NCI-H187 treated with DMSO at 0.1 percent for 48 hours (cell line): ENCODE measurements at places on chromosomes 13 and 19.

DNA sequence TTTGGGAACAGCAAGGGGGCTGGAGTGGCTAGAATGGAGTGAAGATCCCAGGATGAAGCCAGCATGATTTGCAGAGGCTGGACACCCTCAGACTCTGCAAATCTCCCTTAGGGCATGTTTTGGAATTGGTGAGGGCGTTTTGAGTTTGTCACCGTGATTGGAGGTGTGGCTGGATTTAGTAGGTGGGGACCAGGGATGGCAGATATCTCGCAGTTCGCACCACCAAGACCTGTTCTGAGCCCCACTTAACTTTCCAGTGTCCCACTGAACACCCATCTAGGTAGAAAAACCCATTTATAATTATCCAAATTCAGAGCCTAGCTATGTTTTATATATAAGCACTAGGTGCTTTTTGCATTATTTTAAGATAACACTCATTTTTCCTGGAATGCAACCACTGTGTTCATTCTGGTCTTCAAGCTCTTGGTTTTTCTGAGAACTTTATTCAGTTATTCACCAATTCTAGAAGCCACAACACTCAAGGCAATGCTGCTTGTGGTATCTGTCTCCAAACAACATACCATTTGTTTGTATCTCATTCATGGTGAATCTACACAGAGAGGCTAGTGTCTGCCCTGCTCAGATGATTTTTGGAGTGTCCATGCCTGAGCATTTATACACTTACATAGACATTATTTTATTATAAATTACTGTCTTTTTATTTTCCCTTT, 3.0 kb upstream of the NANOS2 start:
- DNase-seq, result no peak

GRCh38 chr19:23547156-23547555, 139.9 kb downstream of the ZNF675 start:
- DNase-seq, result no peak

DNA sequence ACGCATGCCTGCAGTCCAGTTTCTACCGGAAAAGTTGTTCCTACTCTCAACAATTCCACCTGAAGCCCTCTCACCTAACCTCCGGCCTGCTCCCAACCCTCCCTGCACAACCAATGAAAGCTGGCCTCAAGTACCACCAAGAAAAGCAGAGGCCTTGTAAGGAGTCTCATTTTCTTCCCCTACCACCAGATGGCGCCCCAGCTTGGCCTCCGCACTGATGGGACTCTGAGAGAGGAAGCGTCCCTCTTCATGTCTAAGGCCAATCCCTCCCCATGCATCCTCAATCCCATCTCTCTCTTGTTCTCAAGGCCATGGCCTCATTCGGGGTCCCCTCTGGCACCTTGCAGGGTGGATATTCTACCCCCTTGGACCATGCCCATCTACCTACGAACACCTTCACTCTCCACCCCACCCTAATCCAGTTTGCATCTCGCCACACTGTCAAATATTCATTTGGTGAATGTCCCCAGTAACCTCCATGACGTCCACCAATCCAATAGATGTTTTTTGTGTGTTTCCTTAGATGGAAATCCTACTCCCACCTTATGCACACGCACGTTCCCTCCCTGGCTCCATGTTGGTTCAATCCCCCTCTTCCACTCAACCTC, 412.8 kb downstream of the ZNF536 start:
- no peak for DNase-seq

- DNase-seq, result no peak
These were observed 16.1 kb upstream of the SIGLEC6 start for GRCh38 chr19:51547397-51548212.

DNA sequence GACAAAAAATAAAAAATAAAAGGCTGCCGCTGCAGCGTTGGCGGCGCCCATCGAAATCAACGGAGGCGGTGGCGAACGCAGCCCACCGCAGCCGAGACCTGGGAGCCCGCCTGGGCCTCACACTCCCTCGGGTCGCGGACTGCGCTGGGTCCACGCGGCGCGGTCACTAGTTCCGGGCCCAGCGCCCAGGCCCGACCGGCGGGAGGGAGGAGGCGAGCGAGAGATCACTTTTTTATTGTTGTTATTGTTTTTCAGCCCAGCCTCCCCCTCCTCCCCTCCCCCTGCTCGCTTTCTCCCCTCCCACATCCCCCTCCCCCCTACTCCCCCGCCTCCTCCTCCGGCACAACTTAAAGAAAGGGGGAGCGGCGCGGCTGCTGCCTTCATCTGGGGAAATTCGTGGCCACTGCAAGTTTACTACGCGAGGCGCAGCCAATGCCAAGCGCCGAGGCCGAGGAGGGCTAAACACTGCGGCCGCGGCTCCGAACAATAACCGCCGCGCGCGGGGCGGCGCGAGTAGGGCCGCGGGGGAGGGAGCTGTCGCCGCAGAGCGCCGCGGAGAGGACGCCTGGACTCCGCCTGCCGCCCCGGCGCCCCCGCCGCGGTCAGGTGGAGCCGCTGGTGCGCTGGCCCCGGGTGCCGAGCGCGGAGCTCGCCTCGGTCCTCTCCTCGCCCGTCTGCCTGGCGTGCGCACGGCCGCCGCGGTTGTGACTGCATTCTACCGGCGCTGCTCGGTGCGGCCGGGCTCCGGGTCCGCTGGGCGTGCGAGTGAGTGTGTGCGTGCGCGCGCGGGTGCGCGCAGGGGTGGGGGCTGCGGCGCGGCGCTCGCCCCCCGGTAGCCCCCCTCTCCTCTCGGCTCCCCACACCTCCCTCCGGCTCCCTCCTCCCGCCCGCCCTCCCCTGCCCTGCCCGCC, 505 bp upstream of the ZIC2 start:
- DNase-seq, result peak; percentile 72

DNA sequence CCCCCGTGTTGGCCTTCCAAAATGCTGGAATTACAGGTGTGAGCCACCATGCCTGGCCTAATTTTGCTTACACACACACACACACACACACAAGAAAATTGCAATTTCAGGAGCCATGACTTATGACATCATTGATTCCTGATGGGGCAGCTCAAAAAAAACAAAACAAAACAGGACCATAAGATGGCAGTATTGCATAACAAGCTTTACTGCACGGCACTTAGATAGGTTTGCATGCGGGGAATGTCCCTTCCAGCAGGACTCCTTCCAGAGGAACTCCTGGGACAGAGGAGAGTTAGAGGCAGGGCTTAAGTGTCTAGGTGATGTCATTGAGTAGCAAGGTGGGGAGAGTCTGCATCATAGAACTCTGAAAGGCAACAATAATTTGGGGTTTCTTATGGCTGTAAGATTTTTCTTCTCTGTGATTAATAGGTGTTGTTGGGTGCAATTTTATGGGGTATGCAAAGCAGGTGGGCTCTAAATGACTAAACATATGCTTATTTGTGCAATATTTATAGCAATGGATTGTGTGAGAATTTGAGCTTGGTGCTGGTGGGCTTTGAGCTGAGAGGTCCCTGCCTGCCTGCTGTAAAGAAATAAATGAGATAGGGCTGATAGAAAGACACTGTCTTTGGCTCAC, 9.0 kb upstream of the ACSBG2 start:
- DNase-seq, result no peak

DNA sequence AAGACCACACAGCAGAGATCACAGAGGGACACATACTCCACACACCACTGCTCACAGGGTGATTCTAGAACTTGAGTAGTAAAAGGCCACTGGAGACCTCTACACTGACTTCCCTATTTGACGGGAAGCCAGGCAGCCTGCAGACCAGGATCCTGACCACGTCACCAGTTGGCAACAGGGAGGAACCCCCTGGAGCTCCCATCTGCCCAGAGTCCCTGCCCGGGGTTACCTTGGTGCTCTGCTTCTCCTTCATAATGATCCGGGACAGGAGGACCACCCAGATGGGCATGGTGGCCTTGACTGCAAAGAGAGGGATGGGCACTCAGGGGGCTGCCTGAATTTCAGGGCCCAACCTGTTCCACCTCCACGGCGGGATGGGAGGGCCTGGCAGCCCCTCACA, 932 bp downstream of the SLC35E1 start:
- no peak for DNase-seq

DNA sequence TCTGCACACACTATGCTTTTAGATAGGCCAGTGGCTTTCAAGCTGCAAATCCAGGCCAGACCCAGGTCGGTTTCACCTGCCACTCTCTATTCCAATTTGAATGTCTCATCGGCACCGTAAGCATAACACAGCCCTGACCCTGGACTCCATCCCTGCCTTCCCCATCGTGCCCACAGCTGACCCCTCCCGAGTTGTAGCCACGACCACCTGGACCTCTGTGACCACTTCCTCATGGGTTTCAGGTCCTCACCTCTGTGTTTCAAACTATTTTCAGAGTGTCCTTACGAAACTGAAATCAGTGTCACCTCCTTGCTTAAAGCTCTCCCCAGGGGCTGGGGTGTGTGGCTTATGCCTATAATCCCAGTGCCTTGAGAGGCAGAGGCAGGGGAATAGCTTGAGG, 9.0 kb upstream of the HSH2D start:
- DNase-seq, result no peak

DNA sequence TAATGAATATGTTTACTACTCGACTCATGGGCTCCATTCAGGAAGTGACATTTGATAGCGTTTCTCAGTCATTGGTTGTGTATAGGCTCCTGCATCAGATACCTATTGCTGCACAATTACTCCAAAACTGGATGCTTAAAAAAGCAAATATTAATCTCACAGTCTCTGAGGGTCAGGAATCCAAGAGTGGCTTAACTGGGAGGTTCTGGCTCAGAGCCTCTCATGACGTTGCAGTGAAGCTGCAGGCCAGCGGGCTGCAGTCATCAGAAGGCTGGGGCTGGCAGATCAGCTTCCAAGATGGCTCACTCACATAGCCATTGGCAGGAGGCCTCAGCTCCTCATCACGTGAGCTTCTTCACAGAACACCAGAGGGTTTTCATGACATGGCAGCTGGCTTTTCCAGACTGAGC, 525.1 kb upstream of the NBEA start:
- no peak for DNase-seq

DNA sequence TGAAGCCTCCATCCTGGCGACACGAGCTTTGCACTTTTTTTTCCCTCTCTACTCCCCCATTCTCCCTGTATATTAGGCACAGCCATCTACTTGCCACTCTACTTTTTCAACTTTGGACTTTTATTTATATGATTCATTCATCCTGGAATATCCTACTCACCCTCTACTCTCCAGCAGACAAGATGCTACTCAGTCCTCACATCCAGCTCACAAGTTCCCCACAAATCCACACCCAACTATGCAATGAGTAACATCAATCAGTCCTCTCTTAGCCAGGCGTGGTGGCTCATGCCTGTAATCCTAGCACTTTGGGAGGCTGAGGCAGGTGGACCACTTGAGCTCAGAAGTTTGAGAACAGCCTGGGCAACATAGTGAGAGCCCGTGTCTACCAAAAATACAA, 23.9 kb upstream of the URAD start:
- no peak for DNase-seq

GRCh38 chr13:33017323-33017929, 1.2 kb downstream of the KL start:
- no peak for DNase-seq

GRCh38 chr19:42655748-42656147, 61.0 kb upstream of the CEACAM8 start:
- no peak for DNase-seq

DNA sequence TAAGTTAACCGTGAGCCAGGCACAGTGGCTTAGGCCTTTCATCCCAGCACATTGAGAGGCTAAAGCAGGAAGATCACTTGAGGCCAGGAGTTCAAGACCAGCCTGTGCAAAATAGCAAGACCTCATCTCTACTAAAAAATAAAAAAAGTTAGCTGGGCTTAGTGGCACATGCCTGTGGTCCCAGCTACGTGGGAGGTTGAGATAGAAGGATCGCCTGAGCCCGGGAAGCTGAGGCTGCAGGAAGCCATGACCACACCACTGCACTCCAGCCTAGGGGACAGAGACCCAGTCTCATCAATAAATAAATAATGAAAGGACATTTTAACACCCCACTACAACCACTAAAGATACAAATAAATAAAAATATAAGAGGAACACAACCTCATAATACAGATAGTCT, 21.6 kb downstream of the LSM14A start:
- DNase-seq, result no peak

DNA sequence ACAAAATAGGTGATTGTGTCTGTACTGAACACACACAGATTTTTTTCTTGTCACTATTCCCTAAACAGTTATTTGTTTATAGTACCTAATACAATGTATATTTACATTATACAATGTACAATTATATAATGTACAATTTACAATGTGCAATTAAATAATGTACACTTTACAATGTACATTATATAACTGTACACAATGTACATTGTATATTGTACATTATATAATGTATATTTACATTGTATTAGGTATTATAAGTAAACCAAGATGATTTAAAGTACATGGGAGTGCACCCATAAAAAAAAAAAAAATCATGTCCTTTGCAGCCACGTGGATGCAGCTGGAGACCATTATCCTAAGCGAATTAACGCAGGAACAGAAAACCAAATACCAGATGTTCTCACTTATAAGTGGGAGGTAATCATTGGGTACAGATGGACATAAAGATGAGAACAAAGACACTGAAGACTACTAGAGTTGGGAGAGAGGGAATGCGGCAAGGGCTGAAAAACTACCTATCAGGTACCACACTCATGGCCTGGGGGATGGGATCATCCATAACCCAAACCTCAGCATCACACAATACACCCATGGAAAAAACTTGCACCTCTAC, 68.1 kb downstream of the ABCC4 start:
- no peak for DNase-seq

GRCh38 chr13:31069808-31070534, 91.7 kb downstream of the HSPH1 start:
- DNase-seq, result no peak

DNA sequence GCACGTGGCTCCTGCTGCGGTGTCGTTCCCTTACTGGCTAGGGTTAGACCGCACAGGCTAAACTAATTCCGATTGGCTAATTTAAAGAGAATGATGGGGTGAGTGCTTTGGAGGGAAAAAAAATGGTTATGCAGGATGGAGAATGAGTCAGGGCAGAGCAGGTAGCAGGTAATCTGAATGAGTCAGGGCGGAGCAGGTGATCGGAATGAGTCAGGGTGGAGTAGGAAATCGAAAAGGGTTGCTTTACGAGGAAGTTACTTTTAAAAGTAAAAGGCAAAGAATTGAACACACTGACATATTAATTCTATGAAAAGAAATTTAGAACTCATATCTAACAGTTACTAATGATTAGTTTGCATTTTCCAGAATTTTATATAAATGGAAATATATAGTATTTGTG, 335.5 kb downstream of the FOXO1 start:
- no peak for DNase-seq

DNA sequence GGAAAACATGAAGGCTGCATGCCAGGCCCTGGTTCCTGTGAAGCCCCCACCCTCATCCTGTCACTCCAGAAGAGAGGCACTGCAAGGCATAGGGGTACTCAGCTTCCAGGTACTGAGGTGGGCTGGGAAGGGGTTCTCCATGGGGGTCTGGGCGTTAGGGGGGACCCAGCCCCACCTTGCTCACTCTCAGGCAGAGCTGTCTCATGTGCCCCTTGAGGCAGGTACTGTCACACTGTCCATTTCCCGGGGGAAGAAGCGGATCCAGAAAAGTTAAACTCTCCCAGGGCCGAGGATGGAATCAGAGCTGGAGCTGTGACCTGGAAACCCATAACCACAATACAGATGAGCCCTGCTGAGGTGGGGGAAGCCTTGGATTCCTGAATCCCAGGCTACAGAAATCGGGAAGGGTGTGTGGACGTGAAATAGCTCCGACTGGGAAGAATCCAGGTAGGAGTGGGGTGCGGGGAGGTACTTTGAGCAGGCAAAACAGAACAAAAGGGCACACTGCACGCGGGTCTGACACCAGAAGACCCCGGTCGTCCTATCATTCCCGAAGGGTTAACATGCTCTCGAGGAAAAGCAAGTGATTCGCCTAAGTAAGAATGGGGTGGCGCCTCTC, 540 bp upstream of the USE1 start:
- no peak for DNase-seq
